ENCODE measurements at places on chromosomes 4 and X.

- DNase-seq: no peak
These were observed 45.4 kb upstream of the STIM2 start for GRCh38 chr4:26815199-26815598.

GRCh38 chr4:476501-476900 lies 22.5 kb downstream of the ZNF721 start:
- no peak for DNase-seq

GRCh38 chr4:147578593-147578992 lies 38.6 kb upstream of the TMEM184C start:
- no peak for DNase-seq

GRCh38 chr4:164779811-164780216 lies 25.9 kb downstream of the SMIM31 start:
- DNase-seq: no peak

DNA sequence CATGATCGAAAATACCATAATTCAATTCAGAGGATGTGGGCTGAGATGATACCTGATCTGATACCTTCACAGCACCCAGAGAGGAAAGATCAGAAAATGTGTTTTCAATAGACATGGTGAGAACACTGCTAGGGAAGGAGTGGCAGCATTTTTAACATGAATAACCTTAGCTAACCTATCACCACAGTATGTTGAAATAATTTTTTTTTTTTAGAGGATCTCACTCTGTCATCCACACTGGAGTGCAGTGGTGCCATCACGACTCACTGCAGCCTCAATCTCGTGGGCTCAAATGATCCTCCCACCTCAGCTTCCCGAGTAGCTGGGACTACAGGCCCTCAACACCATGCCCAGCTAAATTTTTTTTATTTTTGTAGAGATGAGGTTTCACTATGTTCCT lies 90.5 kb upstream of the RAPGEF2 start:
- no peak for DNase-seq

GRCh38 chr4:100177126-100177525 lies 13.1 kb downstream of the DDIT4L start:
- no peak for DNase-seq

DNA sequence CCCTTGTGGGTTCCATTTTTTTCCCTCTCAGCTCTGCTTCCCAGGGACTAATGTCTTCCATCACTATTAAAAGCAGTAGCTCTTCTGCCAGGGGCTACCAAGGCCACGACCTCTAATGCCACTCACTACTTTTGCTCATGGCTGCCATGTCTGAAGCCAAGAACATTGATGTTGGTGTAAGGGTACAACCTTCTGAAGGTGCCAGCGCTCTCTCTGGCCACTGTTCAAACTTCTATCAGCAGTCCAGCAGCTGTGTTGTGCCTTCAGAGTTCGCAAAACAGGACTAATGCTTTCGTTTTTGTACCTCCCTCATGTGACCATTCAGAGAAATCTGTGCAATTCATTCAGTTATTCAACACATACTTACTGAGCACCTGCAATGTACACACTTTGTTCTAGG lies 121.5 kb upstream of the ENPEP start:
- DNase-seq: no peak

- DNase-seq: no peak
These were observed 26.2 kb downstream of the PRPS1 start for GRCh38 chrX:107654566-107654871.

GRCh38 chrX:37757082-37757481 lies 22.8 kb upstream of the CYBB start:
- no peak for DNase-seq

- DNase-seq: no peak
These were observed 237.8 kb upstream of the JADE1 start for GRCh38 chr4:128571747-128572146.

- DNase-seq: peak; percentile 73
These were observed 1628.2 kb upstream of the ADGRL3 start for GRCh38 chr4:59571805-59572430.

- no peak for DNase-seq
These were observed 445.2 kb upstream of the ZFP42 start for GRCh38 chr4:187550256-187550950.

All from NCI-H1436 treated with DMSO at 0.1 percent for 48 hours (cell line).